ENCODE measurements at places on chromosomes 3 and 15.

DNA sequence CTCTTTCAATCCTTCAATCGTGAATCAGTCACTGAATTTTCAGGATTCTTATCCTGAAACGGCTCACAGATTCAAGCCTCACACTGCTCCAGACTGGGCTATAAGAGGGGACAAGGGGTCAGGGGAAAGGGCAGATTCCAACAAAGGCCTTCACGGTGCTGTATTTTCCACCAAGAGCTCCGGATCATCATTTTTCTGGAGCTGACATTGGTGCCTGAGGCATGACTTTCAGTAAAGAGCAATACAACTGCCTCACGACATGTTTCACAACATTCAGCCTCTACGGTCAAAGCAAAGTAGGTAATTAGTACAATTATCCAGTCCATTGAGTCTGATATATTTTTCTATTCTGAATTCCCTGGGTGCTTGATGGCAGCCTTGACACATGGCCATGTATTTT is 185.0 kb upstream of the PRICKLE2 start:
- no peak for DNase-seq

DNA sequence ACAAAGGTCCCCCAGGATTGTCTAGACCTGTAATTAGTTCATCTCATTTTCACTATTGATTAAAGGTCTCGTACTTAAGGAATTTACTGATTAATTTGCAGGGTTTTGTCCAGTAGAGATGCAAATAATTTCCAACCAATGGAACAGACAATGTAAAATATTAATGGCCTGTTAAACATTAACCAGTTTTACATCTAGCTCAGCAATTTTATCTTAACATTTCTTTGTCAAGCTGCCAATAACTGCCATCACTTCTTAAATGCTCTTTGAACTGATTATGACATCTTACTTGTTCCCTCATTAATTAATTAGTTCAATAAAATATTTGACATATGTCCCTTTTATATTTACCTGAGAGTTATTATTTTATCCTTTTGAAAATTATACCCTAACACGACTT is 9.4 kb upstream of the STRIT1 start:
- DNase-seq: no peak

DNA sequence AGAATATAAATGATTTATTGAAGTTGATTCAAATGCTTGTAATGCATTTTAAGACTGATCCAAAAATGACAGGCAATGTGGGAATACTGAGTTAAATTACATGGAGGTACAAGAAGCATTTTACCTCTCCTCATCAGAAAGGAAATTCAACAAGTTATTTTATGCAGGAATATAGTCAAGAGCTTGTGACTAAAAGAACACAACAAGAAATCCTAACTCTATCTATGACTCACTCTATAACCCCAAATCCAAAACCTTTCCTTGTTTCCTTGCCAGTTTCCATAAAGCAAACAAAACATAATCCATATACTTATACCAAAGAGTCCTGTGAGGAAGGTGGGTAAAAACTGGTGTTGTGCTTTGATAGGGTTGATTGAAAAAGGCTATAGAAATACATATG is 30.8 kb downstream of the SIN3A start:
- DNase-seq: no peak

- DNase-seq: no peak
Observed at GRCh38 chr3:107660306-107660976, 137.7 kb downstream of the BBX start.

- no peak for DNase-seq
Observed at GRCh38 chr15:80211976-80212375, 40.0 kb downstream of the CTXND1 start.

- DNase-seq: no peak
Observed at GRCh38 chr15:76391309-76391708, 54.7 kb downstream of the ISL2 start.

- DNase-seq: no peak
Observed at GRCh38 chr3:62295571-62295970, 77.8 kb downstream of the FEZF2 start.

DNA sequence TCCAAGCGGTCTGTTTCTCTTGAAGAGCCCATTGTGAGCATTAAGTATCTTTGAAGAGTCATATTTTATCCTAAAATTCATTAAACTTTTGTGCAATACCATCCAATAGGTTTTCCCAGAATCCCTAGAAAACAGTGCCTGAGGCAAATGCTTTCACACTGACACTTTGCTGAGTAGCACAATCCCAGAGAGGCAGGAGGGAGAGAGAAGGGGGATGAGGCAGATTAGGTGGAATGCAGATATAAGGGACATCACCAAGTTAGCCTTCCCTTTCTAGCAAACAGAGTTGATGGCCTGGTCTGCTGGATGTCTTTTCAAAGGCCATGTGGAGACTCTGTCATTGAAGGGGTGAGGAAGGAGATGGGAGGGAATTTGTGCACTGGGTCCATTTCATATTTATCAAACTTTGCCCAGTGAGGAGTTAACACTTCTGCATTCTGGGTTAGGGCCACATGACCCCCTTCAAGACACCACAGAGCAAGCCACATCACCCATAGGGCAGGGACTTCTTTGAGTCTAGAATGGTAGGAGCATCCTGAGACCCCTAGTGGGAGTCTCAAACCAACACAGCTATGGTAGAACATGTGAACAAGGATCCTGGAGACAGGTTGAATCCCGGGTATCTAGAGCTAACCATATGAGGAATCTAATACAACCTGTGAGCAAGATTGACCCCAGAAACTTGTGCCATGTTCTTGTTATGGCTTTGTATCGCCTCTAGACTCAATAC is 32.0 kb upstream of the SEMA6D start:
- DNase-seq: no peak

GRCh38 chr3:155646128-155646527 is 98.7 kb downstream of the PLCH1 start:
- no peak for DNase-seq

DNA sequence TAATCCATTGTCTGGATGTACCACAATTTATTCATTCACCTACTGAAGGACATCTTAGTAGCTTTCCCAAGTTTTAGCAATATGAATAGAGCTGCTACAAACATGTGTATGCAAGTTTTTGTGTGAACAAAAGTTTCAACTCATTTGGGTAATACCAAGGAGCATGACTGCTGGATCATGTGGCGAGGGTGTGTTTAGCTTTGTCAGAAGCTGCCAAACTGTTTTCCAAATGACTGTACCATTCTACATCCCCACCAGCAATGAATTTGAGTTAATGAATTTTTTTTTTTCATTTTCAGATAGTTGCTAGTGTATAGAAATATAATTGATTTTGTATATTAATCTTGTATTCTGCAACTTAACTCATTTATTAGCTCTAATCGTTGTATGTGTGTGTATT is 20.0 kb upstream of the ELP6 start:
- DNase-seq: no peak

GRCh38 chr3:108117241-108117775 is 26.5 kb upstream of the CD47 start:
- DNase-seq: no peak

DNA sequence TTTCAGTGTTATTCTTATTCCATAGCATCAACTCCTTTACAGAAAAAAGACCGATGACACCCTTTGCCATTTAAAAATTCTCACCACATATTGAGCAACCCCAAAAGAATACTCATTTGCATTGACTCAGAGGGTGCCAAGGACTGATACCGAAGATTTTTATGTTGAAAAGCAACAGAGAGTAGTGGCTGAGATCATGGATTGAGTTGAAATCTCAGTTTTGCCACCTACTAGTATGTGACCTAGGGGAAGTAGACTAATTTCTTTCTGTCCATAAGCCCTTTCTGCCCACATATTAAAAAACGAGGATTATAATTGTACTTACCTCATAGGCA is 313.9 kb upstream of the SATB1 start:
- no peak for DNase-seq

GRCh38 chr3:20873235-20873634 is 687.2 kb upstream of the SGO1 start:
- no peak for DNase-seq

GRCh38 chr3:9224490-9224889 is 25.0 kb downstream of the SRGAP3 start:
- DNase-seq: no peak

DNA sequence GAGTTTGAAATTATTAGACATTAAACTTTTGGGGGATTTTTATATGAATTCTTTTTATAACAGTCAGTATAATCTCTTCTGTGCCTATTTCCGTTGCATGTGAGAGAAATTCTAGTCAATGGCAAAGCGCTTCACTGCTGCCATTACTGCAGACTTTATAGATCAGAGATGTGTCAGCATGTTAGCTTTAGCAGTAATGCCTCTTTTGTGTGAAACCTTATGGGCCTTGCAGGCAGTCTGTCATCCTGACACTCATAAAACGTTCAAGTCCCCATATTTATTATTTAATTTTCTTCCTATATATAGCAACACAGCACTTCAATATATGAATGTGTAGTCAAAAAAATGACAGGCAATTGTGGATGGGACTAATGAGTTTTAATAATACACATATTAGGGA is 191.0 kb downstream of the NLGN1 start:
- DNase-seq: no peak

DNA sequence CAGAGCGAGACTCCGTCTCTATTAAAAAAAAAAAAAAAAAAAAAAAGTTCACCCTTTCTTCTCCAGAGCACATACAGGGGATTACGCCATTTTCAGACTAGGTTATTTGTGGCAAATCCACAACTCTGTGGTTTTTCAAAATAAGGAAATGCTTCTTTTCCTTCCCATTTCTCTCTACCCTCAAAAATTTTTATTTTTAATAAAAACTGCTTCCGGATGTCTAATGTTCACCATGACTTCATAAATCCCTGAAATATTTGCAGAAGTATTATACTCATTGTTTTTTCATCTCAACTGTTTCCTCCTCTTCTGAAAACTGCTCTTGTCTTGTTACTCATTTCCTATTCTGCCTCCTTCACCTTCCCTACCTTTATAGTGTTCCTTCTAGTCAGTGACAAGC is 45.0 kb upstream of the SLC12A8 start:
- no peak for DNase-seq

GRCh38 chr15:80003171-80003570 is 32.2 kb upstream of the BCL2A1 start:
- DNase-seq: no peak

DNA sequence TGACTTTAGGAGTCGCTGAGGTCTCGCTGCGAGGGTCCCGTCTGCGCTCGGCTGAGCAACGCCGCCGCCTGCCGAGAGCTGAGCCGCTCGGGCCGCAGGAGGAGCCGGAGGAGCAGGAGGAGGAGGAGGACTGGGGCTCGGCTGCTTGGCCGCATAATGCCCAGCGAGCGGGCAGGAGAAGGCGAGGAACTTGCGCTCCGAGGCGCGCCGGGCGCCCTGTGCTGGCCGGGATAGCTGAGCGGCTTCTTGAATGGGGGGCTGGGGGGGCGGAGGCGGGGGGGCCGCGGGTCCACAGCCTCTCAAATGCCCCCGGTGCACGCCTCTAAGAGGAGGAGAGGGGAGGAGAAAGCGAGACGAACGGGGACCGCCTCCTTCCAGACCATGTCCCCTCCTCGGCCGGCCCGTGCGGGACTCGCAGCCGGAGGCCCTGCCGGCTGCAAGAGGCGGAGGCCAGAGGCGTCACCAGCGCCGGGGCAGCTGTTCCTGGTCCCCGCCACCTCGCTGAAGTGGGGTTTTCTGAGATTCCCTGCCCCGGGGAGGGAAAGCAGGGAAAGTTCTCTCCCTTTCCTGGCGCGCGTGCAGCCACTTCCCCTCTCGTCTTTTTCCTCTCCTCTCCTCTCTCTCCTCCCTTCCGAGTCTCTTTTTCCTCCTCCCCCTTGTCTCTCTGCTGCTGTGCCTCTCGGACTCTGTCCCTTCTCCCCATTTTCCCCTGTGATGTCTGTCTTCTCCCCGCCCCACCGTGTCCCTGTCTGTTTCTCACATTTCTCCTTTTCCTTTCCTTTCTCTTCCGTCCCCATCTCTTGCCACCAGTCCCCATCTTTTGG is at the start of gene ADAMTS9:
Gene ADAMTS9 (minus strand): TSS at position 220 of the 824 bp plus-strand sequence. CDS start 343 bp downstream, outside the sequence.
- no peak for DNase-seq

GRCh38 chr3:143190101-143190500 is 70.5 kb downstream of the CHST2 start:
- no peak for DNase-seq

- no peak for DNase-seq
Observed at GRCh38 chr3:190534386-190534785, 20.5 kb downstream of the IL1RAP start.

GRCh38 chr3:172669021-172669420 is 41.8 kb downstream of the NCEH1 start:
- no peak for DNase-seq

DNA sequence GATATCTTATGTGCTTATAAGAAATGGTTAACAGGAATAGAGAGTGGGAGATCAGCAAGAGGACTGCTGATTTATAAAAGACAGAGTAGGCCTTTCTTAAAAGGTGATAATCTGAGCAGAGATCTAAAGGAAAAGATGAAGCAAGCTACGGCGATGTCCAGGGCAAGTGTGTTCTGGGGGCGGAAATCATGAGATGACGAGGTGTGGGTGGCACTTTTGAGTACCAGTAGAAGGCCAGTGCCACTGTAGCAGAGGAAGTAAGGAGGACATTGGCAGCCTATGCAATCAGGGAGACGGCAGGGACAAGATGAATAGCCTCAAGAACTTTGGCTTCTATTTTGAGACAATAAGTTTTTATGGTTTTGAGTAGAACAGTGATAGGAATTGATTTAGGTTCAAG is 492.4 kb downstream of the FHIT start:
- no peak for DNase-seq

DNA sequence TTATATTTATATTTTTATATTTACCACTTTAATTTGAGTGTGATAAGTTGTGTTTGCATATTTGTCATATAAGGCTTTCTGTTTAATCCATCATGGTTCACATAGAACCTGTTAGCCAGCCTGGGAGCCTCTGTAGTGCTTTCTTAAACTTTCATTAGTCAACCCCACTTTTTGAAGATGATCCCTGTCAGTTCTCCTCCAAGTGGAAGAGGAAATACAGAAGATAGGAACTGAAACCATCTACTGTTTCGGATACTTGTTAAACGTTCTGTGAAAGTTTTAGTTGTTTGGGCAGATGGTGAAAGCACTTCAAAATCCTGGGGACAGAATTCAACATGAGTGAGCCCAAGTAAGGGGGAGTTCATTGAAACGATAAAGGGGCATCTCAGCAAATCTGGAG is 4.6 kb upstream of the SAMMSON start:
- no peak for DNase-seq

GRCh38 chr3:47661121-47661752 is 82.6 kb upstream of the CSPG5 start:
- DNase-seq: no peak

DNA sequence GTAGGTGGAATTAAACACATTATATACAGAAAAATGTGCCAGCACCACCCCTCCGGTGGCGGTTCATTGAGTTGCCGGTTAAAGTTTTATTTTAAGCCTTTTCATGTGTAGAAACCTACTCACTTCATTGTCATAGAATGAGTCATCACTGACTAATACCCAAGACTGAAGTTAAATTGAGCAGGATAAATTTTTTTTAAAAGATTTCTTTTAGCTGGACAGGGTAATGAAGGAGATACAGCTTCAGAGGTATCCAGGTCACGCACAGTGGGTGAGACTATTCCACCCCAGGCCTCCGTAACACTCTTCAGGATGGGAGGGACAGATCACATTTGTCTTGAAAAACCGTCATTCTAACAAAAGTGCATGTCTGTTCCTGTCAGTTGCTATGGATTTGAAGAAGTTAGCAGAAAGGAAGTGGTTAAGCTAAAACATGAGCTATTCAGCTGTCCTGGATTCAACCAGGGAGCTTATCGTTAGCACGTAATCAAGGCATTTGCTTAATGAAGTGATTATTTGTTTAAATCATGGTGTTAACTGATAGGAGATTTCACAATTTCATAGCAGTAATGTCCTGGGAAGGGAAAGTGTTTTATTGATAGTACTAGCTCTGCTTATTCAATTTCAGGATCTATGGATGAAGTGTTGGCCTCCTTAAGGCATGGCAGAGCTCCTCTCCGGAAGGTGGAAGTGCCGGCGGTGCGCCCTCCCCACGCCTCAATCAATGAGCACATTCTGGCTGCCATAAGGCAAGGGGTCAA is 23.4 kb downstream of the WHAMM start:
- DNase-seq: no peak

- no peak for DNase-seq
Observed at GRCh38 chr3:78893161-78893560, 874.6 kb downstream of the ROBO1 start.

Data from T-helper 17 cell (primary cell).